ENCODE measurements at places on chromosomes 12 and 14. TPM values are rescaled to one million over a fixed set of nuclear protein-coding genes. Genes with fewer than 3 reads are reported as not detected.

Gene ASCL1
- not detected for total RNA-seq

Gene SPTB
- 1.8 TPM for total RNA-seq

Gene GAS2L3
- total RNA-seq: 4.0 TPM

Gene NXPH4
- not detected for total RNA-seq

Gene TGFB3
- 28.8 TPM for total RNA-seq

Gene PDZRN4
- 47.1 TPM for total RNA-seq

Gene RGS6
- total RNA-seq: 2.4 TPM

Gene L2HGDH
- 12.2 TPM for total RNA-seq

Gene LPAR5
- 1.9 TPM for total RNA-seq

Gene EML5
- total RNA-seq: 2.7 TPM

All from esophagus muscularis mucosa (tissue), 4 donors.